ENCODE measurements at places on chromosomes 7 and 10.
A peak's percentile ranks its signal among the peaks of the same experiment; 100 is the strongest.

GRCh38 chr10:17847585-17848296 lies 38.6 kb downstream of the MRC1 start:
- DNase-seq: no peak

GRCh38 chr7:69564454-69565417 lies 33.5 kb upstream of the AUTS2 start:
- DNase-seq: no peak

DNA sequence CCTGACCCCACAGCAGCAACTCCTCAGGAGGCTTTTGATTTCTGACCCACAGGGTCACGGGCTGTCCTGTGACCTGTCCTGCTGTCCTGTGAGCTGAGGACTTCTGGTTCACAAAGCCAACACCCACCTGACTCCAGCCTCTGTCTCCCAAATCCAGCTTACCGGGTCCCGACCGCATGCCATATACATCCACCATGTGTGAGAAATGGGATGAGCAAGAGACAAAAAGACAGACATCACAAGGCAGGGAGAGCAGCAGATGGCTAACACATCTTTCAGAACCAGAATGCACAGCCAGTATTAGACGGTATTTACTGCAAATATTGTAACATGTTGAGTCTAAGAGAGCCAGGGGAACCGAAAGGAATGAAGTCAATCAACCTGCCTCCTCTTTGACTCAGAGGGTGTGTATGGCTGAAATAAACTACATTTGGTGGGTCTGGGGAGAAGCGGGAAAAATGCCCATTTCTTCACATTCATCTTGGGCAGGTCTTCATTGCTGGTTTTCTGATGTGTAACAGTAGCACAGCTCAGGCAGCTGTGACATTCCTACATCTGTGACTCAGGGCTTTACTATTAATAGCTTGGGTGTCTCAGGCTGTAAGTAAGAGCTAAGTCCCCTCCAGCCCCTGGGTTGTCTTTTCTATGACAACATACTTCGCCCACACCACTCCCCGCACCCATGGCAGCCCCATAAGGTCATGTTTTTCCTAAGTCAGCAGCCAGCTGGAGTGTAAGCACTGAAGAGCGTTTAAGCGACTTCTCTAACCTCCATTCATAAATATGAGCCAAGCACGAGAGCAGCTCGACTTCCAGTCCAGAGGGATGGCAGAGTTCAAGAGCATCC lies 25.0 kb downstream of the ABLIM1 start:
- DNase-seq: no peak

- DNase-seq: no peak
Observed at GRCh38 chr7:68547799-68548198, 1050.5 kb upstream of the AUTS2 start.

DNA sequence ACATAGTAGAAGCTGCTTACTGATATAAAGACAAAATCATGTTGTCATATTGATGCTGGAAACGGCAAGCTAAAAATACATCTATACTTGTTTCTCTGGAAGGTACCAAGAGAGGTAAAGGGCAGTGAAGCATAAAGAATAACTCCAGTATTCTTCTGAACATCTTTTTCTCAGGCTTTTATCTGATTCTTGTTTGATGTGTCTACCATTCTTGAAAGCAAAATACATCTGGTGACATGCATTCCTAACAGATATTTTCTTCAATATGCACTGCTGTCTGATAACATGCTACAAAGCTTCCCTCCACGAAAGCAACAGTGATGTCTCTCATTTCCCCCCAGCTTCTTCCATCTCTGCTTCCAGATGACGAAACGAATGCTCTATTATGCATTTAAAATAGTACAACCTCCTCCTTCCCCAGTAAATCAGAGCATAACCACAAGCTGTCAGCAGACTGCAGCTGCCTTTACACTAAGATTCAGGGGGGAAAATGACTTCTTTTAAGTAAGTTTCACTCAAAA lies 100.8 kb downstream of the ARHGAP21 start:
- no peak for DNase-seq

DNA sequence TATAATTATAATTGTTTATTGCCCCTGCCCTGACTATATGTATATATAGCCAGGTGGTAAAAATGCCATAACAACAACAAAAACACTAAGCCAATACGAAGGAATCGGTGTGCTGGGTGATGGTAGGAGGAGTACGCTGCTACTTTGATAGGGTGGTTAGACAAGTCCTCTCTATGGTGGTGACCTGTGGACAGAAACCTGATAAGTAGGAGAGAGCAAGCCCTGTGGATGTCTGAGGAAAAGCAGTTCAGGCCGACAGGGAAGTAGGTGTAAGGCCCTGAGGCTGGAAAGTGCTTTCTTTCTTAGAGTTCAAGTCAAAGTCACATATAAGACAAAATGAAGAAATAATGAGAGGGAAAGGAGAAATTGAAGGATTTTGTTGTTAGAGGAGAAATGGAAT lies 823.8 kb upstream of the CELF2 start:
- DNase-seq: no peak

GRCh38 chr10:6815346-6815745 lies 235.3 kb upstream of the PRKCQ start:
- no peak for DNase-seq

GRCh38 chr7:43328785-43329380 lies 216.4 kb downstream of the HECW1 start:
- no peak for DNase-seq

- DNase-seq: no peak
Observed at GRCh38 chr7:17046666-17047065, 164.9 kb upstream of the AGR3 start.

- DNase-seq: no peak
Observed at GRCh38 chr7:148014541-148014940, 576.0 kb upstream of the C7orf33 start.

- no peak for DNase-seq
Observed at GRCh38 chr7:80829527-80829926, 89.3 kb downstream of the SEMA3C start.

GRCh38 chr7:74401137-74401859 lies 52.4 kb upstream of the GTF2IRD1 start:
- DNase-seq: peak; percentile 51

DNA sequence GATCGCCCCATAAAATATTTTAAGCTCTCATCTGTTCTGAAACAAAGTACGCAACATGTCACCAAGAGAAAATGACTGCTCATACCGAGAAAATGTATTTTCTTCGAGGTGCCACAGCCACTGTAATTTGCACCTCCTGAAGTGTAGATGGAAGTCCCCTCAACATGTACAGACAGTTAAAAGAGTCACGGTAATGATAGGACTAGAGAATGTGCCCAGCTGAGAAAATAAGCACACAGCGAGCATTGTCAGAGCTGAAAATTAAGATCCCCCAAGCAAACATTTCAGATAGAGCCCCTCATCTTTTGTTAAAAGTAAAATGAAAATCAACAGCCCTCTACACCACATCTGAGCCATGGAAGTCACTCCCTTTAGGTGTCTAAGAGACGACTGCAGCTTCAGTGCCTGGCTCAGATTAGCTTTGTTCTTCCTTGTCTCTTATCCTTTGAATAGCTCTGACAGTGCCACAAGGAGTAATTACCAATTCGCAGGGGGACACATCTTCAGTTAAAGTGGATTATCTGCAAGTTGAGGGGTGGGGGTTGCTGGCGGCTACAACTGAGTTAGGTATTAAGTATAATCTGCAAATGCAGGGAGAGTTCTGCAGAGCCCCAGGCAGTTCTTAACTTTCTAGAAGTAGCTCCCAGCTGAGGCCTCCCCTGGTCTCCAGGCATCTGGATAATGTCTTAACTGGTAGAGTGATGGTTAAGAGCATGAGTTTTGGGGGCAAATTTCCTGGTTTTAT lies 222.7 kb upstream of the C7orf33 start:
- DNase-seq: no peak

GRCh38 chr10:119120413-119120867 lies 16.5 kb downstream of the DENND10 start:
- DNase-seq: no peak

- DNase-seq: no peak
Observed at GRCh38 chr10:86355571-86356038, 11.0 kb downstream of the GRID1 start.

GRCh38 chr7:86914551-86914950 lies 144.9 kb downstream of the ELAPOR2 start:
- DNase-seq: no peak

- no peak for DNase-seq
Observed at GRCh38 chr7:100397315-100398081, 24.2 kb downstream of the PILRA start.

- DNase-seq: peak; percentile 41
Observed at GRCh38 chr10:119541459-119542356, 811 bp downstream of the RGS10 start.

DNA sequence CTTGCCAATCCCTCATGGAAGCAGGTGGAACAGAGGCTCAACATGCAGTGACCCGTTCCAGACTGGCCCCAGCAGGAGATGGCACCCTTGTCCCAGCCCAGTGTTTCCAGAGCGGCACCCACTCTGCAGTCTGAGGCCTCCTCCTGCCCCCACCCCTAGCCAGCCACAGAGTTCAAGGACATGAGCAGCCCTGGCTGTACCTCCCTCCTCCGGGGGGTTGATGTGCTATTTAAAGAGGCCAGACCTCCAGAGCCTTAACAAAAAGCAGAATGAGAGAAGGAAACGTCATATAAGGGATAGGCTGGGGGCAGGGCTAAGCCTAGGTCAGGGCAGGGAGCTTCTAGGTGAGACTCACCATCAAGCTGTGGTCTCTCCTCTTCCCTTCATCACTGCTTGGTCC lies 115.7 kb upstream of the NANOS1 start:
- no peak for DNase-seq

GRCh38 chr10:78507510-78508160 lies 474.0 kb downstream of the RPS24 start:
- no peak for DNase-seq

DNA sequence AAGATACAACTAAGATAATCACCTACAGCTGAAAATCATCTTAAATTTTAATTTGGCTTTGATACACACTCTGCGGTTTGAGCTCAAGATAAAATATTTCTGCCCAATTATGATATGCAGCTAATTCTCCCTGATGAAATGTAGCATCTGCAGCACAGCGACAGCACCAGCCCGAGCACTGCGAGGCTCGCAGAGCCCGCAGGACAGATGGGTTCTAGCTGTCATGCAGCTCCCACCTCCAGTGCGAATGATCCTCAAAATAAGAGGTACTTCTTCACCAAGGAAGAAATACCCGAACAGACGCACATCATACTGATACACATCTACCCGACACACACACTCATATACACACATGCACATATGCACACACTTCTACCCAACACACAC lies 457.6 kb downstream of the PTPRN2 start:
- no peak for DNase-seq

DNA sequence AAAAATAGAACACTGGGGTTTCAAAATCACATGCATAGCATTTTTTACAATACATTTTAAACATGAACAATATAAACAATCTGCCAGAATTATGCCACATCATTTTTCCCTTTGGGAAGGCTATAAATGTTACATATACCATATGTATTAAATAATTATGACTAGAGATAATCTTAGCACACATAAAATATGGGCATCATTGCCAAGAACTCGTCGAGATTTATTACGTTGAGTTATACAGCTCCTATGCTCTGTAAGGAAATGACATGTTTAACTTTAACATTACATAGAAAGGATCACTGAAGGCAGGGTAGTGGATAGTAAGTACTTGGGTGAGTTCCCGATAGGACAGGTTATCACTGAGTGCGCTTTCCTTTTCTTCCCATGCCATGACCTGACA lies 267.8 kb downstream of the PARD3 start:
- no peak for DNase-seq

- peak; percentile 49 for DNase-seq
Observed at GRCh38 chr10:88879534-88880281, at the start of gene STAMBPL1. Gene STAMBPL1, plus strand, starts transcription at chr10:88880245. Its CDS starts 21,464 bp downstream, at chr10:88901709.

DNA sequence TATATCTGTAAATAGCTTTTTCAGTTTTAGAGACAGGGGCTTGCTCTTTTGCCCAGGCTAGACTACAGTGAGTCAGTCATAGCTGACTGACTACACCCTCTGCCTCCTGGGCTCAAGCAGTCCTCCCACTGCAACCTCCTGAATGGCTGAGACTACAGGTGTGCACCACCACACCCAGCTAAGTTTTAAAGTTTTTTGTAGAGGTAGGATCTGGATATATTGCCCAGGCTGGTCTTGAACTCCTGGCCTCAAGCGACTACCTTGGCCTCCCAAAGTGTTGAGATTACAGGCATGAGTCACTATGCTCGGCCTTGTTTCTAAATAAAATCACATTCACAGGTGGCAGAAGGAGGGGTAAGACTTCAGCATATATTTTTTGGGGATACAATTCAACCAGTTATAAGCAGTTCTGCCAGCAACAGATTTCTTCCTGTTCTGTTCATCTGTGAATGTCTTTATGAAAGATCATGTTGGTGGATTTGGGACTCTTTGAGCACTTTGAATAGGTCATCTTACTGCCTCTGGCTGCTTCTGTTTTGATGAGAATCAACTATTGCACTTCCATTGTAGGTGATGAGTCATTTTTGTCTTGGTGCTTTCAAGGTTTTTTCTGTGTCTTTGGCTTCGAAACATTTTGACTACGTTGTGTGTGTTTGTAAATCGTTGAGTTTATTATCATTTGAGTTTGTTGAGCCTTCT lies 15.7 kb downstream of the RBM33 start:
- no peak for DNase-seq

GRCh38 chr10:385571-386300 lies 250.5 kb downstream of the ZMYND11 start:
- DNase-seq: no peak

- no peak for DNase-seq
Observed at GRCh38 chr10:37754538-37755323, 102.7 kb downstream of the ZNF248 start.
